Germinal center (tissue), 1 donor: ENCODE measurements at places on chromosomes 7 and 10.

DNA sequence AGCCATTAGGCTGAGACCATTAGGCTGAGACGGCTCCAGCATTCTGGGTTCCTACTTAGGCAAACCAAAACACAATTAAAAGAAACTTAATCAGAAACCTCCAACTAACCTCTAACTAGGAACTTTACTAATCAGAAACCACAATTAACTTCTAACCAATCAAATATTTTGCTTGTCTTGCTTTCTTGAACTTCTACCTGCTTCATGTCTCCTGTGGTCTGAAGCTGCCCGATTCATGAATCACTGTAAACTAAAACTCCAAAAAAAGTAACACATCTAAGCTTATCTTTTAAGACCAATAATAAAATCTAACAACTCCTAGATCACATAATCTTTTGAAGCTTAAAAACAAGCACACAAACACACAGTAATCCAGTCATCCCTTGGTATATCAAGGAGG is 76.1 kb downstream of the PDSS1 start:
- no peak for DNase-seq

DNA sequence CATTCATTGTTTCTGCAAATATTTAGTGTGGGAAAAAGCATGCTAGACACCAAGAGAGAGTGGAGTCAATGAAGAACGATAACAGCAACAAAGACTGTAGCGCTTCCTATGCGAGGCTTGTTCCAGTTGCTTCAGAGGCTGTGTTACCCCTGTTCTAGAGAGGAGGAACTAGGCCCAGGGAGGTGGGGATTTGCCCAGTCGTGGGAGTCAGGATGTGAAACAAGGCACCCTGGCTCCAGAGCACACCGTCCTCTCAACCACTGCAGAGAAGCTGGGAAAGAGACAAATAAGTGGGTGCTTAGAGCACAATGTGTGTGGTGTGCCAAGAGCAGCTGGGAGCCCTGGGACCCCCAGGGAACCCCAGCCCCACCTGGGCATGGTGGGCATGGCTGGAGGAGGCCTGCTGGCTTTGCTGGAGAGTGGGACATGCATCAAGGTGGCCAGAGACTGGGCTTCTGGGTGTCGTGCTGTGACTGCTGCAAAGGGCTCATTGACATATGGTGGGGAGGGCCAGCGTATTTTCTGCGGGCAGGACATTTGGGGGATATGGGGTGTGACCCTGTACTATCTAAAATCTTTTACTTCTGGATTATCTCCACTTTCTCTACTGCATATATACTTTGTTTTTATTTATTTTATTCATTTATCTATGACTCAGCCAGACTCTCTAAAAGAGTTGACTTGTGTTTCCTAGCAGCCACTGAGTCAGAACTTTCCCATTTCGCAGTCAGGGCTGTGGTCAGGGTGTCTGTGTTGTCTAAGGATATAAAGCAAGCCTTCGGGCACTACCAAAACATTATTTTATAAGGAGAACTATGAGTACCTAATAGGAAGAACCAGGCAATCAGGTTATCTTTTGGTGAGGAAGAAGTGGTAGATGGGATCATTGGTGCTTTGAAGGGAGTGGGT is 95.4 kb downstream of the TCF7L2 start:
- no peak for DNase-seq

- no peak for DNase-seq
Measured at GRCh38 chr7:18520450-18521235, 25.1 kb downstream of the HDAC9 start.

GRCh38 chr7:66442385-66442784 is 186.3 kb upstream of the KCTD7 start:
- no peak for DNase-seq

DNA sequence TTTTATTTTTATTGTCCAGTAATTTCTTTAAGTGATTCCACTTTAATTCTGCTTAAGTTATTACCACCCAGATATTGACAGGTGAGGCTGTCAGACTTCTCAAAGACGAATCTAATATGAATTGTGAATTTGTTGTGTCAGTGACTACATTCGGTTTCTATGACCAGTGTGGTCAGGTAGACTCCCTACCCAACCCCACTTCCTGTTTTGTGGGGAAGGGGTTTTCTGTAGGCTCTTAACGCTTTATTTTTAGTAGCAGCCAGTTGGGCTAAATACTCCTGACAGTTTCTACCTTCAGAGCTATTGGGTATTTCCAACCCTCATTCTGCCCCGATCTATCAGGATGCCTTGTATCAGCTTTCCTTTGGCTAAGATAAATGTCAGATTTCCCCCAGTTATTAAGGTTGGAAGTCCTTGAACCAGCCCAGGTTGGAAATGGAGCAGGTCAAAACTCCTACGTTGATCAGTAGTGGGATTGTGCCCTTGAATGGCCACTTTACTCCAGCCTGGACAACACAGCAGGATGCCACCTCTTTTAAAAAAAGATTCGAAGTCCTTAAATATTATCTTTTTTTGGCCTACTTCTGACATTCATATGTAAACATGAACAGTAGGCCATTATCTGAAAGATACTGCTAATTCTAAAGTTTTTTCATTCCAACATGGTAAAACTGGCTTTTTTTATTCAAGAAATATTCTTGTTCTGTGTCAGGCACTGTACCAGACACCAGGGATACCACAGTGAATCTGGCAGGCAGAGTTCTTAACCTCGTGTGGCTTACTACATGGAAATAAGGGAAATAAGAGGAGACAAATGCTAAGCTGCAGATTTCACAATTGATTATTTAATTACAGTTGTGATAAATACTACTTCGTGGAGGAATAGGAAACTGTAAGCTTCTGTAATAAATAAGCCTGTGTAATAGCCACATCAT is 133.3 kb upstream of the SAMD8 start:
- DNase-seq: peak; percentile 37

DNA sequence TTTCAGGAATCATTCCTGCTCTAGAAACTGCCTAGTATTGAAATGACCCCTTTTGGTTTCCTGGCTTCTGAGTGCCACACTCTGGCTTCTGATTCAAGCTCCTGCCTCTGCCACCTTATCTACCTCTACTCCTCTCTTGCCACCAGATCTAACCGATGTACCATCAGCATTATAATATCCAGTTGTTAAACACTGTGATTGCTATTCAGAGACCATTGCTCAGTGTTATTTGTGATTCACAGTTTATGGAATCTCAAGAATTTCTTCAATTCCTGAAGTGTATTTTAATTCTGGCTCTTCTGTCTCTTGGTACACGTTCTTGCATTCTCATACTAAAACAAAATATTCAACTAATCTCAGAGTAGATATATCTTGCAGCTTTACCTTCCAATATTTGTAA is 88.7 kb downstream of the DYNC1I1 start:
- DNase-seq: no peak

DNA sequence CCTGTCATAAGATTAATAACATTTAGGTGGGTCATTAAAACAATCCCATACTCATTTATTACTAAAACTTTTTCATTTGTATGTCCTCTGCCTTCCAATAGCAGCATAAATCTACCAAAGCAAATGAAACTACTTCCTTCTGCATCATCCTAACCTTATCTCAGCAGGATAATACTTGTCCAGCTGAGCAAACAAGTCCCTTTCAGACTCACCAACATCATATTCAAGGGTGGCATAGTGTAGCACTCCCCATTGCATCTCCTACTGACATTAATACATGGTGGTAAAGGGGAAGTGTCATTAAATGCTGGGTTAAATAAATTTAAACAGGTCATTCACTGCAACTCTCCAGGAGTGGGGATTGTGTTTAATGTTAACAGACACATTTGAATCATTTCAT is 3.4 kb upstream of the MINDY3 start:
- no peak for DNase-seq

- no peak for DNase-seq
Measured at GRCh38 chr10:75959209-75959608, 527.8 kb downstream of the LRMDA start.

DNA sequence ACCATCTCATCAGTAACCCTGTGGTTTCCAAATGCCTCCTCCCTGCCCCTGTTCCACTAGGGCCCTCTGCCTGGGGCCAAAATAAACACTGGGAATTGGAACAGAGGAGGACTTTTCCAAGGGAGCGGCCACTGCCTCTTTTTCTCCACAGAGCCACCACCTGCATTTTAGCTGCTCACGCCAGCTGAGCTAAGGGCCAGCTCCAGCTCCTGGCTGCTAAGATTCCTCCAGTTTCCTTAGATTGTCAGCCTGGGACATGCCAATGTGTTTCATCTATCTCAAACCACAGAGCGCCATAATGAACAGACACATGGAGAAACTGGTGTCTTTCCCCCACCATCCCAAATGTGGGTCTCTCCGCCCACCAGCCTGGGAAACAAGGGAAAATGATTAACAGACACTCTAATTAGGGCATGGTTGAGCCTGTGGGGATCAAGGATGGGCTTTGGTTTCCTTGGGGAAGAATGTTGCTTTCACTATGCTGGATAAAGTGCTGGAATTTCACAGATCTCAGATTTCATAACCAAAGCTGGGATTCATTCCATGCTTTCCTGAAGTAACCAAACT is 52.2 kb downstream of the ASB13 start:
- no peak for DNase-seq

GRCh38 chr7:15215616-15216015 is 313.1 kb upstream of the DGKB start:
- no peak for DNase-seq

- peak; percentile 6 for DNase-seq
Measured at GRCh38 chr10:60943316-60944057, 498 bp downstream of the RHOBTB1 start.

GRCh38 chr7:112015146-112015545 is 191.1 kb downstream of the DOCK4 start:
- DNase-seq: no peak

- DNase-seq: no peak
Measured at GRCh38 chr7:99994819-99995218, 19.0 kb upstream of the AZGP1 start.

GRCh38 chr10:98293550-98294269 is 25.7 kb upstream of the LOXL4 start:
- DNase-seq: no peak

- DNase-seq: no peak
Measured at GRCh38 chr7:158019726-158020705, 567.6 kb downstream of the PTPRN2 start.

GRCh38 chr10:132786884-132787494 is 1.0 kb upstream of the NKX6-2 start:
- DNase-seq: no peak

- no peak for DNase-seq
Measured at GRCh38 chr10:132138133-132138532, 48.6 kb upstream of the DPYSL4 start.

GRCh38 chr10:96397902-96398301 is 39.1 kb upstream of the OPALIN start:
- no peak for DNase-seq

DNA sequence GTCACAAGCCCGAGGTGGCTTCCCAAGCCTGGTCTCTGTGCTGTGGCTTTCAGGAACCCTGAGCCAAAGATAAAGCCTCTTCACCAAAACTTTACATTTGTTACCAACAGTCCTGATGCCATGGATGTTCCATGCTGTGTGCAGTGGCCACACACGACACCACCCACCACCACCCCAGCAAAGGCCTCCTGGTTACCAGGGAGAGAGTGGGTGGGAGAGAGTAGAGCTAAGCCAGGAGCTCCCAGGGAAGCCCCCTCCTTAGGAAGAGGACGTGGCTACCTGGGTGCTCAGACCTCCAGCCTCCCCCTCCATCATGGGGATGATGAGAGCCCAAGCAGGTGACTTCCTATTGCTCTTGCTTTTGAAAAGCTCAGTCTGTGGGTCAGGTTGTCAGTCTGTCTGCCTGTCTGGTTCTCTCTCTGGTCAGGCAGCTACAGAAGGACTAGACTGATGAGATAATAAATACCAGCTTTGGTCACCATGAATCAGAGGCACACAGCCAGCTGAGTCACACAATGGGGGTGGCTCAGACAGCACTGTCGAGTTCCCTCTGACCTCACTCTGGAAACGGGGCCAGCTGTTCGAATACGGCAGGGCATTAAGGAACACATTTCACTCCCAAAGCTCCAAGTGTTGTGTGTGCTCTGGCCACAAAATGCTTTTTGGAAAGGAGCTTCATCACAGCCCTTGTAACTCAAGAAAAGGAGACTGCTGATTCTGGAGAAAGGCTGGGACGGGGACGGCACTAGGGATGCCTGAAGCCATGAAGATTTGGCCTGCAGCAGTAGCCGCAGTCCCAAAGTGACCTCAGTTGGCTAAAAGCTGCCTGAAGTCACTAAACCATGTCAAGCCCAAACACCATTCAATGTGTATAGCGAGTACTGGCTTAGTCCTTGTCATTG is 166.0 kb downstream of the FANK1 start:
- DNase-seq: no peak

DNA sequence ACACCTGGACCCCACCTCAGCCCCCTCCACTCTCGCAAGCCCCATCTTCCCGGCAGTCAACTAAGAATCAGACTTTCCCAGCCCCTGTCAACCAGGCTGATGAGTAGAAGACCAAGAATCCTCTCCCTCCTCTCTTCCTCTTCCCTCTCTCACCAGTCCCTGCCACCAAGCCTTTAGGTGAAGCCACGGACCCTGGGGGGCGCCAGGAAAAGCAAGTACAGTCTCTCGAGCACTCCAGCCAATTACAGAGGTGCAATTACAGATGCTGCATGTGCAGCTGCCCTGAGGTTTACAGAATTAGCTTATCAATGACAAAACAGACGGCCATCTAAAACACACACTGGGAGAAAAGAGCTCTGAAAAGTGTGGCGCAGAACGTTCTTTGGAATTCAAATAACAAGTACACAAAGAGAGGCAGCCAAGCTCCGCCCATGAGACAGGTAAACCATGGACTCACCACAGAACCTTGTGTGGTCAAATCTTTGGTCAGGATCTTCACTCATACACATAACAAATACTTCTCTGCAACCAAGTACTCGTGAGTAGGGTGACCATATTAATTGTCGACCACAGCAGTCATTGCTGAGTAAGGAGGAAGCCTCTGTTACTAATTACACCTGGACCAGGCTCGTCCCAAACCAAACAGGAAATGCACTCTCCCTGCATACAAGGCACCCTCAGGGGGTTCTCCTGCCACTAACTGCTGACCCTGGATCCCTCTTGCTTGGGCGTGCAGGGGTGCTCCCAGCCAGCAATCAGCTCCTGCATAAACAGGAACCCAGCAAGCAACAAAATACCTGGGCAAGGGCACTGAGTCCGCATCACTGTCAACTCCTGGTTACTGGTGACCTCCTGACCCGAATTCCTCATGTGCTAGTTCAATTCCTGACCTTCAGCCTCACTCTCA is 189.2 kb downstream of the FAM107B start:
- no peak for DNase-seq

- no peak for DNase-seq
Measured at GRCh38 chr10:30364345-30365268, 15.5 kb upstream of the MTPAP start.

GRCh38 chr7:94432817-94433216 is 38.1 kb downstream of the COL1A2 start:
- no peak for DNase-seq

- DNase-seq: no peak
Measured at GRCh38 chr7:51134013-51134441, 182.6 kb downstream of the COBL start.
